ENCODE measurements at places on chromosomes 1 and 21.

GRCh38 chr1:20383631-20384030 lies 93.0 kb downstream of the VWA5B1 start:
- H3K4me1 ChIP-seq: no peaks in the 10 kb centered on the region
- H3K27me3 ChIP-seq: peaks cover 83% of the 10 kb centered on the region
- H3K36me3 ChIP-seq: no peaks in the 10 kb centered on the region
- no peak for DNase-seq

DNA sequence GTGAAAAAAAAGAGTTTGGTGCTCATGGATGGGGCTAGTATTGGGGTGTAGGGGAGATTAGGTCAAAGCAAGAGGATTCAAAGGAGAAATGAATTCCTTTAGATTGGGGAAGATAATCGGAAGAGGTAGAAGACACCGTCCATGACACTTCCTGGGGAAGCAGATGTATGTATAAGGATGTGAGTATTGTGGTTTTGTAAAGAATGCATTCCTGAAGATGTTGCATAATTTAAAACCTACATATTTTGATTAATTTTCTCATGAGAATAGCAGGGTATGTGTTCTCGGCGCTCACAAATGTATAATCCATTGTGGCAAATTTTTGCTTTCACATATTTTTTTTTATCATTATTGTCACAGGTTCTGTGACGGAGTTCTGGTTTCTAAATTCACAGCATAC lies 5.5 kb upstream of the LGALS8 start:
- H3K27ac ChIP-seq: no peak overlapping the region
- H3K4me1 ChIP-seq: peaks cover 23% of the 10 kb centered on the region
- no peak for DNase-seq
- no peak overlapping the region for H3K4me3 ChIP-seq
- H3K36me3 ChIP-seq: no peaks in the 10 kb centered on the region
- peaks cover 6% of the 10 kb centered on the region for H3K27me3 ChIP-seq

- H3K4me1 ChIP-seq: peaks cover 17% of the 10 kb centered on the region
Measured at GRCh38 chr1:148160343-148161052, 8.4 kb upstream of the NBPF11 start.

DNA sequence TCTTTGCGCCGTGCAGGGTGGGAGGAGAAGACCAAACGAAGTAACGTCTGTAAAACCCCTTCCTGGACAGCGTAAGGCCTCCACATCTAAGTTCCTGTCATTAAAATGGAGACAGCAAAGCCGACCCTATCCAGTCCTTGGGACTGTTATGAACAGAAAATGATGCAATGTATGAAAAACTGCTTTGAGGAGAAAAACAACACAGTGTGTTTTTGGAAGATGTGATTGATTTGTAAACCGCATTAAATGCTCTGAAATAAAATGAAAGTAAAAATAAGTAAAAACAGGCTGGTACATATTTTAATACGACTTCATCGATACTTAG lies 827 bp upstream of the URB1 start:
- peak overlapping the region; percentile 92 for H3K4me3 ChIP-seq
- H3K27me3 ChIP-seq: peaks cover 38% of the 10 kb centered on the region
- DNase-seq: no peak
- H3K36me3 ChIP-seq: peaks cover 21% of the 10 kb centered on the region
- H3K27ac ChIP-seq: no peak overlapping the region

DNA sequence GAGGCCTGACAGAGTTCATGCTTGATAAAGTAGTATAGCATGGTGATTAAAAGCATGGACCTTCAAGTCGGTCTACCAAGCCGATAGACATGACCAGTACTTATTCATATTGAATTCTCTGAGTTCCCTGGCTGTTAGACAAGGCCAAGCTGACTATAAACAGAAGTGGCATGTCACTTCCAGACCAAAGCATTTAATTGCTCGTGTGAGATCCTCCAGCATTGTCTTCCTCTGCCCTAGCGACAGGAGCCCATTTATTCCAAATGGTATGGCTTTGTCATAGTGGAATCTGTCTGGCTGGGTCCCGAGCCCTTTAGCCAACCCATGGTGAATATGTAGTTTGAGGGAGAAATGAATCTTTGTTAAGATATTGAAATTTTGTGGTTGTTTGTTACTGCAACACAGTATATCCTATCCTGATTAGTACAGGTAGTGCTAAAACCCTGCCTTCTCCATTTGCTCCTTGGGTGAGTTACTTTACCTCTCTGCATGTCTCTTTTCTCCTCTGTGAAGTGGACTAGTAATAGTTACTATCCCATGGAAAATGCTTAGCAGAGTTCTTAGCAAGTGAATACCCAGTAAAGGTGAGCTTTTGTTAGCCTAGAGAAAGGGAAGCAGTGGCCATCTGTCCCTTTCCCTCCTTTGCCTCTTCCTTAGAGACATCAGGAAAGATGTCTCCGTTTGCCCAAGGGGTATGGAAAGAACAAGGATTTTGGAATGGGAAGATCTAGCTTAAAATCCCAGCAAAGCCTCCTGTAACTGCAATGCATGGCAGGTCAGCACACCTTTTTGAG lies 77.6 kb upstream of the CD1D start:
- no peaks in the 10 kb centered on the region for H3K36me3 ChIP-seq
- peaks cover 81% of the 10 kb centered on the region for H3K4me1 ChIP-seq
- peaks cover 15% of the 10 kb centered on the region for H3K27me3 ChIP-seq

- peaks cover 8% of the 10 kb centered on the region for H3K27me3 ChIP-seq
- no peaks in the 10 kb centered on the region for H3K36me3 ChIP-seq
- H3K4me1 ChIP-seq: peaks cover 44% of the 10 kb centered on the region
Measured at GRCh38 chr1:118487091-118487490, 302.1 kb upstream of the SPAG17 start.

DNA sequence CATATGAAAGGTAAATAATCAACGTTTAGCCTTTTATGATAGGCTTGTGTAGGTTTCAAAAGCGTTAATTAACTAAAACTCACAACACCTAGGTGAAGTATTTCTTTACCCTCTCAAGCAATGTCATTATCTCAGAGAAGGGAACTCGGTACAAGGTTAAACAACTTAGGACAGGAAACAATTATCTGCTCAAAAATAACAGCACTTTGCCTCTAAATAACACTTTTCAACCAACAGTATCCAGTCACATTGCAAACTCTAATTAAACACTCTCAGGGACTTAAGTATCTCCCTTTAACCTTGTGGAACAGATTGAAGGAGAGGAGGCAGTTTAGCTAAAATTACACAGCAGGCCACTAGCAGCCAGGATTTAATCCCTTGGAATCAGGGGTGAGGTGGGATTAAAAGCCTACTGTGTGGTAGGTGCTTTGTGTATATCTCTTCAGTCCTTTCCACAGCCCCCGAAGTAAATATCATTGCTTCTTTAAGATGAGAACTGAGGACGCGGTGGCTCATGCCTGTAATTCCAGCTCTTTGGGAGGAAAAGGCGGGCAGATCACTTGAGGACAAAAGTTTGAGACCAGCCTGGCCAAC lies 5.2 kb upstream of the AKNAD1 start:
- no peaks in the 10 kb centered on the region for H3K36me3 ChIP-seq
- H3K27ac ChIP-seq: no peak overlapping the region
- no peak overlapping the region for H3K4me3 ChIP-seq

DNA sequence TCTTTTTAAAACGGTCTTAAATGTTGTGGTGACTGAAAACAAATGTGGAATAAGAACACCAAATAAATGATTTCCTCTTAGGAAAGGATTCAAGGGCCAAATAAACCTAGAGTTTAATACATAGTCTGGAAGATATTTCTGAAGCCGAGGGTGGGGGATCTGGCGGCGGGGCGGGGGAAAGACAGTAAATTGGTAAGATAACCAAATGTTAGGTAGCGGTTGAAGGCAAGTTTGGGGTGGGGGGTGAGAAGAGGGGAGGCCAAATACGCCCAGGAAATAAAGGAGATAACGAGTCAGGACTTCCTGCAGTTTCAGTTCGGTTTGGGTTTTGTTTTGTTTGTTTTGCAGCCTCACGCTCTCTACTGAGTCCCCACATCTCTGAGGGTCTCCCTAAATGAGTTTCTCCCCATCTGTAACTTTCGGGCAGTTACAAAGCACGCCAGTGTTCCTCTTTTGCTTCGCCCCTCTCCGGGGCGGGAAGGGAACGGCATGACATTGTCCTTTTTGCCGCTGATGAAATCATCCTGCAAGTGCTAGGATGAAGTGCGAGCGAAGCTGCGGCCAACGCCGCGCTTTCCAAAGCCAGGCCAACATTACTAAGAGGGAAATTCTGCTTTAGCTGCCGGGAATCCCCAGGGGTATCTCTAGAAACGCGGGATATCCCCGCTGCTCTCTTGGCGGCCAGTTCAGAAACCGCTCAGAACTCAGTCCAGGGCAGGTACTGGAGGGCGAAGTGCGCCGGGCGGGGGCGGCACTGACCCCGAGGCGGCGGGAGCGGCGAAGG lies 844 bp downstream of the NIBAN1 start:
- H3K27ac ChIP-seq: no peak overlapping the region
- peak overlapping the region; percentile 87 for H3K4me3 ChIP-seq
- H3K4me1 ChIP-seq: peaks cover 33% of the 10 kb centered on the region

DNA sequence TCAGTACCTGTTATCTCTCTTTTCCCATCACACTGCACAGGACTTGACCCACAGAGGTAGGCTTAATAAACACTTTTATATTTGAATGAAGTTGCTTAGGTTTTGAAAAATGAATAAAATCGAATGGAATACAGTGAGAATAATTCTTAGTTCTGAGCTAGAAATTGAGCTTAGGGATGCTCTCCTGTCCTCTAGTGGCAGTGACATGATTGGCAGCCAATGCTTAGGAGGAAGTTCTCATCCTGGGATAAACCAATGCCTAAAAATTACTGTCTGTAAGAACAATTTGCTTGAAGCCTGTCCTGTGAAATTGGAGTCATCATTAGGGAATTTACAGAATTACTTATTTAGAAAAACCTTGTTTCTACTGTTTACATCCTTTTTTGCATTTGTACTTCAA lies 21.3 kb upstream of the CYP4X1 start:
- no peaks in the 10 kb centered on the region for H3K36me3 ChIP-seq
- no peaks in the 10 kb centered on the region for H3K4me1 ChIP-seq
- H3K27me3 ChIP-seq: peaks cover 11% of the 10 kb centered on the region
- H3K27ac ChIP-seq: no peak overlapping the region
- DNase-seq: no peak

DNA sequence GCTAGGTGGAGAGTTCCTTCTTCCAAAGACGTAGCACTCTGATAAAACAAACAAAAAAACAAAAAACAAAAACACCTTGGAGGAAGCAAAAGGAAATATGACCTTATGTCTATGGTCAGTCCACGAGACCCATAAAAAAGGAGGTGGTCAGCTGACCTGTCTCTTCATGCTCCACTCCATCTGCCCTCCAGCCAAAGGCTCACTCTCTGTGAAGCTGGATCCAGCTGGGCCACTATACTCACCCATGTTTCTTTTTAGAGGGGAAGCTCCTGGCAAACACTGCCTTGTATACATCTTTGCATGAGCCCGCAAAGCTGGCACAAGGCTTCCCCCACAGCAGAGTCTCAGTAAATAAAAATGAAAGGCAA lies 126.1 kb upstream of the CACHD1 start:
- no peaks in the 10 kb centered on the region for H3K36me3 ChIP-seq
- no peak for DNase-seq
- no peak overlapping the region for H3K4me3 ChIP-seq

DNA sequence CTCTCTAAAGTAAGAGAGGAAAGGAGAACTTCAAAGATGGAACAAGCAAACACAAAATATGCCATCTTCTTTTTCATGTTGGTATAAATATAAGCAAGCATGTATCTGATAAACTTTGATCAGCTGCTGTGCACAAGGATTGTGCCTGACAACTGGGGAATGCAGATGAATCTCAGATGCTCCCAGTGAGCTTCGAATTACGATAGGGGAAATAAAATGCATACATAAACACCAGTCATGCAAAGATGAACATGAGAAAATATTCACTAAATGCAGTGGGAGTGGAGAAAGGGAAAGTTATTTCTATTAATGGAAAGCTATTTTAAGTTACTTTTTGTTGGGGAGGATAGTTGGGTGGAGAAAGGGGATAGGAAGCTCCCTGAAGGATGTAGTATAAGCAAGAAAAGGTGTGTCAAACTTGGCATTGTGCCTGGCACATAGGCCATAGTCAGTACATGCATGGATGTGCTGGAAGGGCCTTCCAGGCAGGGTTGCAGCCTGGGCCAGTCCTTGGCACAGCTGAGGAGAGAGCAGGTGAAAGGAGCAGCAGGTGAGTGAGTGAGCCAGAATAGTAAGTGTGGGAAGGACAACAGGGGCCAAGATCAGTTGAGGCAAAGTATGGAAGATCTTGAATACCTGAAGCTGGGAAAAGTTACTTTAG lies 57.8 kb upstream of the PGD start:
- H3K27ac ChIP-seq: no peak overlapping the region
- H3K4me3 ChIP-seq: no peak overlapping the region
- H3K27me3 ChIP-seq: no peaks in the 10 kb centered on the region

GRCh38 chr1:36285443-36286101 lies 20.6 kb upstream of the SH3D21 start:
- DNase-seq: peak; percentile 55
- no peak overlapping the region for H3K4me3 ChIP-seq
- peaks cover under 1% of the 10 kb centered on the region for H3K4me1 ChIP-seq
- peaks cover 55% of the 10 kb centered on the region for H3K36me3 ChIP-seq

Data from nephron progenitor cell (in vitro differentiated cells).